T-helper 17 cell (primary cell): ENCODE measurements at places on chromosomes 6 and 20.
A peak's percentile ranks its signal among the peaks of the same experiment; 100 is the strongest.

- H3K4me3 ChIP-seq = no peak overlapping the region
- peaks cover 10% of the 10 kb centered on the region for H3K27me3 ChIP-seq
- H3K4me1 ChIP-seq = peaks cover 15% of the 10 kb centered on the region
- no peak for DNase-seq
Observed at GRCh38 chr20:23150304-23151007, 64.3 kb upstream of the CD93 start.

DNA sequence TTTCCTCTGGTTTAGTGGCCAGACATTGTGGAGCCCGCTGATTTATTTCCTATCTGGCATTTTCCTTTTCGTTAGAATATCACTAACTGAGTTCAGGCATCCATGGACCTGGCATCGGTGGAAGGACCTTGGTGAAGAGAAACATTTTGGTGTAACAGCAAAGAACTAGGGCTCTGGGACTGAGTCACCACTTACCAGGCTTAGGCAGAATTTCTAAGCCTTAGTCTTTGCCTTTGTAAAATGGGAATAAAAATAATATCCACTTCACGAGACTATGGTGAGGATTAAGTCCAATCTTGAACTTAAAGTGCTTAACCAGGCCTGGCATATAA is 42.0 kb upstream of the ENPP1 start:
- peaks cover 2% of the 10 kb centered on the region for H3K4me1 ChIP-seq
- no peak overlapping the region for H3K27ac ChIP-seq
- H3K27me3 ChIP-seq = peaks cover 21% of the 10 kb centered on the region
- no peak overlapping the region for H3K4me3 ChIP-seq
- H3K36me3 ChIP-seq = peaks cover 6% of the 10 kb centered on the region
- no peak for DNase-seq

DNA sequence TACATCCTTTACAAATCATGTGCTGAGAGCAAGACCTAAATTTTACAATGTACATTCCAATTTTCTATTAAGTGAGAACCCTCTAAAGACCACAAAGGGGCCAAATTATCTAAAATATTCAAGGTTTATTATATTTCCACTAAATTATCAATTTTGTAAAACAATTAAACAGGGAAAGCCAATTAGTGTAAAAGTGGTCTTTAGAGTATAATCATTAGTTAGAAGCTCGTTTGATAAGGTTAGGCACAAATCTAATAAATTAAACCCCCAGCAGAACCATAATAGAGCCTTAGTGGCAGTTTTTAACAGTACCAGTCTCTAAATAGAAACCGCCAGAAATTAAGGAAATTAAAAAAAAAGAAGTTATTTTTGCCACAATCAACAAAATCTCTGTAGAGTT is 249.1 kb upstream of the MANEA start:
- no peak overlapping the region for H3K27ac ChIP-seq
- no peaks in the 10 kb centered on the region for H3K36me3 ChIP-seq
- H3K27me3 ChIP-seq = no peaks in the 10 kb centered on the region
- H3K4me3 ChIP-seq = no peak overlapping the region
- H3K4me1 ChIP-seq = no peaks in the 10 kb centered on the region

DNA sequence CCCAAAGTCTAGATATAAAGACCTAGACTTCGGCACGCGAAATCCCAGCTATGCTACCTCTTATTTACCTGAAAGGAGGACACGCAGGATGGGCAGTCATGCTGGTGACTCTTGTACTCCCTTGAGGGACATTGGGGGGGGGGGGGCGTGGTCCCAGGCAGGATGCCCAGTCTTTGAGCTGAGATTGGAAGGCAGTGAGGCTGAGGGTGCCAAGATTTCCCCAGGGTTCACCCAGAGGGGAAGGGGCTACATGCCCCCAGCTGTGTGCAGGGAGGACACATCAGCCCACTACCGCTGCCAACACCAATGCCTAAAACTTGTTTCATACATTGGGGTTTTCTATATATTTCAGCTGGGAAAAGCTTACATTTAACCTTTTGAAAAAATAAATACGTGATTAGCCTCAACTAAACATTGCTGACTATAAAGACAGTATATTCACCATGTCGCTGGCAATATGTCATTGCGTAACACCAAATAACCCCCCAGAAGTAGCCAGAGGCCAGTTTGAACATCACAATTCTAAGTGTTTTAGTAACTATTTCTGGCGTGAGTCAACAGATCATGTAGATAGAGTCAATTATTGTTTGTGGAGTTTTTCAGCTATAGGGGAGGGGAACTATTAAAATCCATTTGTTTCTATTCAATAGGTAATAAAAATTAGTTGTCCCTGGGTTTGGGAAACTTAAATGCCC is 21.6 kb downstream of the MGME1 start:
- no peak overlapping the region for H3K4me3 ChIP-seq
- peaks cover 4% of the 10 kb centered on the region for H3K36me3 ChIP-seq
- peaks cover 26% of the 10 kb centered on the region for H3K4me1 ChIP-seq
- DNase-seq = no peak
- no peak overlapping the region for H3K27ac ChIP-seq

GRCh38 chr20:6689339-6689973 is 78.0 kb upstream of the BMP2 start:
- no peaks in the 10 kb centered on the region for H3K27me3 ChIP-seq
- H3K4me1 ChIP-seq = no peaks in the 10 kb centered on the region
- no peaks in the 10 kb centered on the region for H3K36me3 ChIP-seq
- H3K4me3 ChIP-seq = no peak overlapping the region

GRCh38 chr20:59004493-59004762 is 2.6 kb downstream of the CTSZ start:
- H3K4me3 ChIP-seq = peak overlapping the region; percentile 91
- DNase-seq = peak; percentile 59
- peak overlapping the region; percentile 95 for H3K27ac ChIP-seq

DNA sequence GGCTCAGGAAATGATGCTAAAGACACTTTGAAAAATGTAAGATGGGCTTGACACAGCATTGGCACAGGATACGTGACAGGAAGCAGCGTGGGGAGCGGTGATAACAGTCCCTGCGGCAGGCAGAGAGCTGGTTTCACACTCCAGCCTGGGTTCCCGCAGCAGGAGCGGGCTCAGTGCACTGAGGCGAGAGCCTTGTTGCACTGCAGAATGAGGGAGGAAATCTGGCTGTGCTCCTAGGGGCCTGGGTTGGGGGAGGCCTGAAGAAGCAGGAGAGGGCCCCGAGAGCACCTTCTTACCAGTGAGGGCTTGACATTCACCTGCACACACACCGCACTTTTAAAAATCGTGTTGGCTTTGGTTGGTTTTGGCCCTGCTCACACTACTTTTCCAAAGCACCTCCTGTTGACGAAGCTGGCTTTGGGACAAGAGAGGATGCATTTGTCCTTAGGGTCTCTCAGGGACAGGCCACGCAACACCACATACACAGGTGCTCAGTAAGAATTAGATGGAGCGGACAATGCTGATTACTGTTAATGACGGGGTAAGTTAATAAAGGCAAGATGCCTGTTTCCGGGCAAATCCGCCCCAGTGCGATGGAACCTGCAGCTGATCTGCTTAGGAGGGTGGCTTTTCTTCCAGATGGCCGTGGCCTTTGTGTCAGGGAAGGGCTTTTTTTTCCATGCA is 49.4 kb upstream of the ARMC2 start:
- H3K4me3 ChIP-seq = peak overlapping the region; percentile 86
- peaks cover 2% of the 10 kb centered on the region for H3K36me3 ChIP-seq

- H3K4me3 ChIP-seq = no peak overlapping the region
- no peak for DNase-seq
- H3K4me1 ChIP-seq = peaks cover 6% of the 10 kb centered on the region
- peaks cover 21% of the 10 kb centered on the region for H3K27me3 ChIP-seq
- peaks cover 2% of the 10 kb centered on the region for H3K36me3 ChIP-seq
Observed at GRCh38 chr6:18380158-18380836, 6.9 kb upstream of the RNF144B start.

DNA sequence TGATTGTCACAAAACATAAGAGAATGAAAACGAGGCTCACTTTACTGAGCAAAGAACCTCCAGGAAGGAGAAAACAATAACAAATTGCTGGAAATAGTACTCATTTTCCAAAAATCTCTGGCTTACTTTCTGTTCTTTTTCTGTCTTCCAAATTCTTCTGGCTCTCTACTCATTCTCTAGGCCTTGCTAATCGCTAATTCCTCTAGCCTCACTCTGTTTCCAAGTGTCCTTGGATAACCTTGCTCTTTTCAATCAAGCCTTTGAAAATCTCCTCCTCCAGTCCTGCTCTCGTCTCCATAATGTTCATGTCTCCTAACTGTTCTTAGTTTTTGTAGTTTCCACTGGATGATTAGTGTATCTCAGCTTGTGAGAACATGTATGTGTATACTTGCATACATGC is 96.2 kb upstream of the MAP7 start:
- no peak overlapping the region for H3K27ac ChIP-seq
- no peak for DNase-seq
- no peaks in the 10 kb centered on the region for H3K36me3 ChIP-seq
- H3K4me1 ChIP-seq = peaks cover 2% of the 10 kb centered on the region
- H3K27me3 ChIP-seq = no peaks in the 10 kb centered on the region

GRCh38 chr6:89917216-89917615 is 22.9 kb downstream of the GJA10 start:
- H3K4me3 ChIP-seq = no peak overlapping the region
- H3K36me3 ChIP-seq = peaks cover 3% of the 10 kb centered on the region
- no peaks in the 10 kb centered on the region for H3K4me1 ChIP-seq
- H3K27ac ChIP-seq = no peak overlapping the region

DNA sequence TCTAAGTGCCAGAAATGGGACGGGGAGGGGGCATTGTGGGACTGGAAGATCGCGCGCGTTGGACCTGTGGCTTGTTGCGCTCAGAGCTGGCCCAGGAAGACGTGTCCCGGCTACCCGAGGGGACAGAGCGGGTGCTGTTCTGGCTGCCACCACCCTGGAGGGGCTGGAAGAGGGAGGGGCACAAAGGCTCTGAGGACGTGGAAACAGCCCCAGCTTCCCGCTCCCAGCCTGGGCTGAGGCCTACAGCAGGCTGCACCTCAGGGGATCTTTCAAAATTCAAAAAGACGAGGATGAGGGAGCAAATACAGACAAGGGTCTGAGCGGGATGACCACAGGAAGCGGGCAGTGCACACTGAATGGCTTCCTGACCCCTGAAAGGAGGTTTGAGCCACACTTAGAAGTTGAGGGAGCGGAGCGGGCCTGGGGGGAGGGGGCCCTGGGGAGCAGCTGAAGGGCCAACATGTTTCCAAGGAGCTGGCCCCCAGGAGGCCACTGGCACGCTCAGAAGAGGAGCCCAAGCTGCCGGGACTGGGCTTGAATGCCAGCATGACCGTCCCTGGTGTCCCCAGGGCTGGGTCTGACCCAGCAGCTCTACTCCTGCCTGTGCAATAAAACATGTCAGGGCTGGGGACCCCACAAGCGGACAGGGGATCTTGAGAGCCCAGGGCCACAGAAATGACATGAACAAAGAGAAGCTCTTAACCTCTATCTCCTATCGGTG is 1.3 kb downstream of the OXT start:
- peaks cover 2% of the 10 kb centered on the region for H3K36me3 ChIP-seq
- peak overlapping the region; percentile 80 for H3K27ac ChIP-seq
- H3K4me3 ChIP-seq = peak overlapping the region; percentile 87

DNA sequence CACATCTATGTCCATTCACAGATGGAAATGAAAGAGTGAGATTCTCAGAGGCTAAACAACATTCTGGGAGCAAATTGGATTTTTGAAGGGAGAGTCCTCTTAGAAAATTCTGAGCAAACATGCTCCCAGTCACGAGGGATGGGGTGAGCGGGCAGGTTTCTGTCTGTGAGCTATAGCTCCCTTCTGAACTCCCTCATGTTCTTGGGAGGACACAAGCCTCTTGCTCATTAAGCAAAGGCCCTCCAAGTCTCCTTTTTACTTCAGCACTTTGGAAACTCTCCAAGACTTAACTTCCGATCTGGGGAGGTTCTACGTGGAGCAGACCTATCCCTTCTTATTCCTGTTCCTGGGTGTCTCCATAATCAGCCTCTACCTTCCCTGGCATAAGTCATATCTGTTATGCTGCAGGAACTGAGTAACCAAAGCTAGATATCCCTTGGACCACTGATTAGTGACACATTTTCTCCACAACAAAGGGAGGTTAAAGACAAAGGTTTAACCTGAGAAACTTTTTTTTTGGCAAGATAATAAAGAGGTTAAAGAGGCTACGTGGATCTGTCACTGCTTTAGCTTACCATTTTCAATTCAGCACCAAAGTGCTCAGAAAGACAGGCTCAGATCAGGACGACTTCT is 33.0 kb upstream of the SMIM29 start:
- H3K4me1 ChIP-seq = peaks cover 12% of the 10 kb centered on the region
- peaks cover 7% of the 10 kb centered on the region for H3K36me3 ChIP-seq
- no peak overlapping the region for H3K4me3 ChIP-seq
- H3K27ac ChIP-seq = no peak overlapping the region
- no peaks in the 10 kb centered on the region for H3K27me3 ChIP-seq

GRCh38 chr20:50715694-50716093 is 15.7 kb upstream of the PARD6B start:
- DNase-seq = no peak
- H3K36me3 ChIP-seq = peaks cover 3% of the 10 kb centered on the region
- H3K27me3 ChIP-seq = peaks cover 45% of the 10 kb centered on the region
- H3K4me1 ChIP-seq = peaks cover 3% of the 10 kb centered on the region

GRCh38 chr6:72424476-72424875 is 197.4 kb upstream of the KCNQ5 start:
- H3K27ac ChIP-seq = no peak overlapping the region
- H3K4me1 ChIP-seq = peaks cover 2% of the 10 kb centered on the region
- DNase-seq = no peak

- no peak overlapping the region for H3K27ac ChIP-seq
- no peak overlapping the region for H3K4me3 ChIP-seq
- peaks cover 2% of the 10 kb centered on the region for H3K4me1 ChIP-seq
- peaks cover 5% of the 10 kb centered on the region for H3K27me3 ChIP-seq
Observed at GRCh38 chr6:15109338-15110090, 136.4 kb upstream of the JARID2 start.

- H3K4me3 ChIP-seq = no peak overlapping the region
- no peak for DNase-seq
- peaks cover 7% of the 10 kb centered on the region for H3K4me1 ChIP-seq
- H3K36me3 ChIP-seq = peaks cover 3% of the 10 kb centered on the region
- no peak overlapping the region for H3K27ac ChIP-seq
Observed at GRCh38 chr6:87397656-87398055, 10.1 kb upstream of the CFAP206 start.

DNA sequence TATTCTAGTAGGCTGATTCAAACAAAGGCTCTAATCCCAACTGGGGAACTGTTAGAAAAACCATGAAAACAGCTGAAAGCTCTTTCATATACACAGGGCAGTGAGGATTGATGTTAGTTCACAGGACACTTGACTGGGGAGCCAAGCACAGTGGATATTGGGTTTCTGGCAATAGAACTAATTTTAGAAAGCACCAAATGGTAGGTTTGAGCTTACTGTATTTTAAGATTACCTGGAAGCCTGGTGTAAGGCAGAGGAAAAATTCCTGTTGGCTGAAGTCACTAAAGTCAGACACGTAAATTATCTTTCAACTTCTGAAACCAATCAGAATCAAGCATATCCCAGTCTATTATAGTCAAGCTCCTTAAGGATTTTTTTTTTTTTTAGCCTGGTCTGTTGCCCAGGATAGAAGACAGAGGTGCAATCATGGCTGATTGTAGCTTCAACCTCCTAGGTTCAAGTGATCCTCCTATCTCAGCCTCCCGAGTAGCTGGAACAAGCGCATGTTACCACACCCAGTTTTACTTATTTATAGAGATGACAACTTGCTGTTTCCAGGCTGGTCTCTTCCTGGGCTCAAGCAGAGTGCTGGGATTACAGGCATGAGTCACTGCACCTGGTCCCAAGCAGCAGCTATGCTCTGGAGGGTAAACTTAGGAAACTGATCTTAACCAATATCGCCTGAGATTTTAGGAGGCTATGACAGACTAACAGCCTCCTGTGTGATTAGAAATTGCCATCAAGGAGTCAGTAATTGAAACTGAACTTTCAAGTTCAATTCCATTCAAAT is 32.5 kb upstream of the SYNCRIP start:
- H3K4me3 ChIP-seq = peak overlapping the region; percentile 98
- H3K4me1 ChIP-seq = peaks cover 55% of the 10 kb centered on the region
- H3K27ac ChIP-seq = peak overlapping the region; percentile 100
- peaks cover 6% of the 10 kb centered on the region for H3K27me3 ChIP-seq
- DNase-seq = no peak
